ENCODE measurements at places on chromosomes 13 and 19. TPM values are rescaled to one million over a fixed set of nuclear protein-coding genes. Genes with fewer than 3 reads are reported as not detected.

ZGLP1 gene
- total RNA-seq: 0.85 TPM

DNA sequence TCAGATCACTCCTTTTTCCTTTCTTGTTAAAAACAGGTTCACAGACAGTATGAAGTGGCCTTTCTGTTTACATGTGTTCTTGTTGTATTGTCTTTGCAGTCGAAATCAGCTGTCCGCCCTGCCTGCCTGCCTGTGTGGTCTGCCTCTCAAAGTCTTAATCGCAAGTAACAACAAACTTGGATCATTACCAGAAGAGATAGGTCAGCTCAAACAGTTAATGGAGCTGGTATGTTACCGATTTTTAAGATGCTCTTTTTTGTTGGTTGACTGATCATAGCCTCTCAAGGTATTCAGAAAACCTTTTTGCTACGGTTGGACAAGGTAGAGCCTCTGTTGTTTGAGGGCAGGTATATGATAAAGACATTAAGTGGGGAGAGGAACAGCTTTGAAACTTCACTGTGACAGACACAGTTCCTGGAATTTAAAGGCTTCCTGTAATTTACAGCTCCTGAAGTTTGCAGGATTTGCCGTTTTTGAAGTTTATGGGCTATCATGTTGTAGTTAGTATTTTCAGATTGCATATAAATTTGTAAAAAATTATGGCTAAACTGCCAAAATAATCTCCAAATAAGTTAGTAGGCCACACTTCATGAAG is 116.1 kb downstream of the LRCH1 start:
- DNase-seq: no peak

PSMC4 gene
- total RNA-seq: 153 TPM

DNA sequence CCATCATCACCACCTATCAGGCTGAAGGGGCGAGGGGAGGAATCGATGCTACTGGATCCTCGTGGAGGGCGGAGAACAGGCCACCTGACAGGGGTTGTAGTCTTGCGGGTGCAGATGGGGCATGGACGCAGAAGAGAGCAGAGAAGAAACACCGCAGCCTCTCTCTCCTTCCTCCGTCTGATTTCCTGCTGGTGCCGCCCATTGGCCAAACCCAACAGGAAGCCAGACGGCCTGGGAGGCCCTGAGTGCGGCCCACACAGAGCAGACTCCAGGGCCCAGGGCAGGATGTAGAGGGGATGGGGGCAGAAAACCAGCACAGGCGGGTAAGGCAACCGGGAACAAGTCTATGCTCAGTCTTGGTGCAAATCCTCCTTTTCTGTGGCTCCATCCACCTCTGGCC is 15.4 kb downstream of the CEBPA start:
- no peak for DNase-seq

OLFM4 gene
- total RNA-seq: not detected

PODNL1 gene
- total RNA-seq: 0.10 TPM
